SK-N-SH treated with all-trans-retinoic acid at 6 μM for 48 hours (cell line): ENCODE measurements at places on chromosomes 1 and 21.
A peak's percentile ranks its signal among the peaks of the same experiment; 100 is the strongest.

DNA sequence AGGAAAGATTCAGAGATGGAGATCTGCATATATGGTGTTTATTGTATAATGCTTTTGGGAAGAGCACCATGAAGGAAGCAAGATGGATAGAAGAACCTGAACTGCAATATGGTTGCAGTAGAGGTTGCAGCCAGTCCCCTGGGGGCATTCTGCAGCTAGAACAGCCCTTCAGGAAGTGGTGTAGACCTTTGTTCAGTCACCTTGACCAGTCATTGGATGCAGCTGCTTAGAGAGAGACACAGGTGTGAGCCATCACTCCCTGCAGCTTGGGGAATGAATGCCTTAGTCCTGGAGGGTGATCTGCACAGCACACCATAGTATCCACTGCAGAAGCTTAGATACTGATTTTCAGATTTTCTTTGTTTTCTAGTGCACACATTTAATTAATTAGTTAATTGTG is 42.3 kb downstream of the NEK7 start:
- peak; percentile 22 for ATAC-seq

GRCh38 chr1:219398815-219399396 is 214.0 kb downstream of the ZC3H11B start:
- ATAC-seq, result no peak

- no peak for ATAC-seq
Observed at GRCh38 chr1:212466898-212467650, 34.4 kb downstream of the NENF start.

- no peak for ATAC-seq
Observed at GRCh38 chr1:205943245-205943644, at the start of gene SLC26A9. TSS of gene SLC26A9 (minus strand) at chr1:205943456. CDS start at chr1:205935820, 7,636 bp downstream.

- ATAC-seq, result no peak
Observed at GRCh38 chr1:32112806-32113375, 5.0 kb downstream of the KPNA6 start.

DNA sequence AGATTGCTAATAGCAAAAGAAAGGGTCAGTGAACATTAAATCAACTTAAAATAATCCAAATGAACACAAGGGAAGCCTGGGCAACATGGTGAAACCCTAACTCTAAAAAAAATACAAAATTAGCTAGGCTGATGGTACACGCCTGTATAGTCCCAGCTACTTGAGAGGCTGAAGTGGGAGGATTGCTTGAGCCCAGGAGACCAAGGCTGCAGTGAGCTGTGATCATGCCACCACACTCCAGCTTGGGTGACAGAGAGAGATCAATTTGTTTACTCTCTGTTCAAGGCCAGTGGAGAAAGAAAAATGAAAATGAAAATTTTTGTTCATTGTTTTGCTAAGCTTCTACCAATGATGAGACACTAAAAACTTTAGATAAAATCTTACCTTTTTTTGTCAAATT is 24.8 kb downstream of the WDR47 start:
- no peak for ATAC-seq

- no peak for ATAC-seq
Observed at GRCh38 chr1:53328541-53329499, 950 bp upstream of the LRP8 start.

- no peak for ATAC-seq
Observed at GRCh38 chr1:167453123-167453522, 65.2 kb downstream of the CD247 start.

GRCh38 chr1:189434461-189434860 is 1043.2 kb downstream of the BRINP3 start:
- no peak for ATAC-seq
